Stimulated activated CD8-positive, alpha-beta memory T cell treated with anti-CD3 and anti-CD28 coated beads, Interleukin-4, amount 100 ng/mL, for 24 hours (primary cell): ENCODE measurements at places on chromosomes 3 and 15.

GRCh38 chr15:63020128-63020527 is 22.4 kb upstream of the TPM1 start:
- no peak for DNase-seq

GRCh38 chr15:28873585-28874190 is 12.1 kb upstream of the APBA2 start:
- no peak for DNase-seq

DNA sequence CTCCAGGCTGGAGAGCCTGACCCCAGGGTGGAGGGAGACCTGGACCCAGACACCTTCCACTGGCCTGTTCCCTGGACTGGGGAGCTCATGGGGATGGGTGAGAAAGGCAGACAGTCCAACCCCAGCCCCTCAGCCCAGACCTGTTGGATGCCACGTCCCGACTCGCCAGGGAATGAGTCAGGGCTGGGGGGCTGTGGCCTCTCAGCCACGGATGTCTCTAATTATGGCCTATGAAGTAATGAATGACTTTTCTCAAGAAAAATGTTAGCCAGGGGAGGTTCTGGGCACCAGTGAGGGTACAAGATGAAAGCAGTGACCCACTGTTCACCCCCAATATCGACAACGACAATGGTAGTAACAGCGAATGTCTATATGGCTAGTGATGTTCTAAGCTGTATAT is 107.0 kb upstream of the RPL32 start:
- no peak for DNase-seq

DNA sequence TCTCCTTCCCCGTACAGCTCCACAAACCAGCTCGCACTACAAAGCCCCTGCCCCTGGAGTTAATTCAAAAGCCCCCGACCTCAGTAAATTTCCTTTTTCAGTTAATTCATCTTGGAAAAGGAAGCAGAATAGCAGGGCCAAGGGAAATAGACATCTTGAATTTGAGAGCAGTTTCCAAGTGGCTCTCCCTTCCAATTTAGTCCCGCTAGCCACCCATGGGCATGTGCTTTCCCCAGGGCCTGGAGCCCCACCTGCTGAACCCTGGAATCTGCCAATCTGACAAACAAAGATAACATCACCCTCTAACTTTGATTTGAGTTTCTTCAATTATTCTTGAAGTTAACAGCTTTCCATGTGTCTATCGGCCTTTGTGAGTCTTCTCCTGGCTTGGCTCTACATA is 31.7 kb downstream of the PRR20G start:
- DNase-seq, result no peak

DNA sequence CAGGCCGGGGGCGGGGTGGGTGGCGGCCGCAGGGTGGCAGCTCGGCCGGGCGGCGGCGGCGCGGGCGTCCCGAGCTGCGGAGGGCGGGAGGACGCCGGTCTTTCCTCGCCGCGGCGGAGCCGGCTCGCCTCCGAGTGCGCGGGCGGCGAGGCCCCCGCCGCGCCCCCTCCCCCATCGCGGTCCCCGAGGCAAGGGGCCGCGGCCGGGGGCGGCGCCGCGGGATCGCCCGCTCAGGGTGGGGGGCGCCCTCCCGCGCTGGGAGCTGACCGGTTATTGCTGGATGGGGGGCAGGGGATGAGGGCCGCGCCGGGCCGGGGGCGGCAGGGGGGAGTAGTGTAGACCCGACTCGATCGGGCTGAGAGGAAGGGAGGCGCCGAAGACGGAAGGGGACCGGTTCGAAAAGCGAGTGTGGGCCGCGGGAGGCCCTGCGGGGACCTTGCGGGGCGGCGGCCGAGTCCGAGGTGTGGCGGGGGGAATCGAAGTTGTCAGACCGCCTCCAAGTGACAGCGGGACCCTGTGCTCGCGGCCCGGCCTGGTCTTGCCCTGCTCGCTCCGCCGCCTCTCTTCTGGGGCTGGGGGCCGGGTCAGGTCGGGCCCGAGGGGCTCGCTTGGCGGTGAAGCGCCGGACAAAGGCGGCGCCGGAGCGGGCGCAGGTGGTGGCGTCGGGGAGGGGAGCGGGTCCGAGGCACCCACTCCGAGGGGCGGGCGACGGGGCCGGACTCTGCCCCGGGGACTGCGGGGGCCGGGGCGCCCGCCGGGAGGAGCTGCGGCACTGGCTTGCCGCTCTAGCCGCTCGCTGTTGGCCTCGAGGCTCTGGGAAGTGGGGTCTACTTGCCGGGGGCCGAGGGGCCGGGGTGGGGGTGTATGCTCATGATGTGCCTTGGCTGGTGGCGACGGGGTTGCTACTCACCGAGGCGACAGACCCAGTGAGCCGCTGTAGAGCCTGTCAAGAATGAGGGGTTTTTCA is 1.1 kb downstream of the BAHD1 start:
- no peak for DNase-seq

DNA sequence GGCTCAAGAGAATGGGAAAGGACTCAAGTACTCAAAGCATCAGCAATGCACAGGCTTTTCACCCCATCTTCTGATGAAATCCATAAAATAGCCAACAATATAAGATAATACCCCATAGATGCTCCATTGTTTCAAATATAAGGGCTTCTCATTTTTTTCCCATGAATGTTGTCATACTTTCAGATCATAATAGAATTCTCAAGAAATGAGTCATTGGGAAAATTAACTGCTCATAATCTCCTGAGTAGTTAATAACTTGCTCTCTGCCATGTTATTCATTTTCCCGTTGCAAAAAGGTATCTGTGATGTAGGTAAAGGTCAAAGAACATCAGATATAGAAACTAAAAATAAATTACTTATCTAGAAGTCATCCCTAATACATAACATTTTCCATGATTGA is 121.9 kb downstream of the NSUN3 start:
- no peak for DNase-seq
